ENCODE measurements at places on chromosomes 16 and 17.
A peak's percentile ranks its signal among the peaks of the same experiment; 100 is the strongest.

- DNase-seq = no peak
Observed at GRCh38 chr17:32593003-32593402, 106.2 kb downstream of the CDK5R1 start.

- no peak for DNase-seq
Observed at GRCh38 chr17:83198366-83199341, 119.2 kb downstream of the METRNL start.

DNA sequence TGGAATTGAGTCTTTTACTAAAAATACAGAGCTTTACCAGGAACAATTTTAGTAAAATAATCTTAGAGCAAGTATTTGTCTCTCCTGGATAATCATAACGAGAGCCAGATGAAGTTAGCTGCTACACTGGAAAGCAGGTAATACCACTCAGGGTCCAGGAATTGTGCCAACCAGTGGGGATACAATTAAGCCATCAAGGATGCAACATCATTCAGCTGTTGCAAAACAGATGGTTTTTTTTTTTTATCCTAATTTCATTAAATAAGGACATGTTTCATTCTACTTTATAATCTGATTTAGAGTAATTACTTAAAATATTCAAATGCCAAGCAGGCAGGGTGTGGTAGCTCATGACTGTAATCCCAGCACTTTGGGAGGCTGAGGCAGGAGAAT is 10.2 kb downstream of the MMD start:
- DNase-seq = no peak

- DNase-seq = no peak
Observed at GRCh38 chr17:49414271-49414621, 436 bp downstream of the PHB1 start.

- peak; percentile 90 for DNase-seq
Observed at GRCh38 chr16:87806641-87807546, 41.1 kb upstream of the KLHDC4 start.

DNA sequence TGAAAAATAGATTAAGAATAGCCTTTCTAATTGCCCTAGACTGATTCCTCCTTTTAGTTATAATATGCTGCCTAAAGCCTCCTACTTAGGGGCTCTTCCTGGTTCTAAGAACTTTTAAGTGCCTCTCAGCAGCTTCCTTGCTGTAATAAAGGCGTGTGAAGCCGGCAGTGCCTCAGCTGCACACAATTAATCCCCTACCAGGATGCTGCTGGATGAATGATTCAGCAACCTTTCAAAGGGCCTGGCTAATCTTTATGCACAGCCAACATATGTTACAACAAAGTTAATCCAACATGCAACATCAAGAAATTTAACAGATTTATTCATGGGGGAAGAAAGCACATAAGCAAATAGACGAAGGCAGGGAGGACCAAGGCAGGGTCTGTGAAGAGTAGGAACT is 145.2 kb downstream of the PMP22 start:
- peak; percentile 23 for DNase-seq

Data from GM03348 (cell line).